G401 (cell line): ENCODE measurements at places on chromosomes 4 and X. TPM values are rescaled to one million over a fixed set of nuclear protein-coding genes. Genes with fewer than 3 reads are reported as not detected.

Gene UGT2B17
- total RNA-seq: not detected in 2 replicates

DNA sequence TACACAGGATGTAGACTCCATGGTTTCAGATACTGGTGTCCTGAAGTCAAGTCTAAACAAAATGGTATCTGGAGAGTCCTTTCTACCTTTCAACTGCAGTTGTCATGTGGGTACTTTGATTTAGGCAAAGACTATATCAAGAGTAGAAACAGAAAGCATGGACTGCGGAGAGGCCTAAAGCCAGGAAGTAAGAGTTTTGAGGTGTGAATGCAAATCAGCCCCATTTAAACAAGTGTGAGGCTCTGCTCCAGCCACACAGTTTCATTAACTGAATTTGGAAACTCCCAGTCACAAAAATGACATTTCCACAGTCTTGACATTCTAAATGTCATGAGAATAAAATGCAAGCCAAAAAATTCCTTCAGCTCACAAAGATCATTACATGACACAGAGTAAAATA is 87.2 kb upstream of the MCF2 start:
- DNase-seq: no peak

DNA sequence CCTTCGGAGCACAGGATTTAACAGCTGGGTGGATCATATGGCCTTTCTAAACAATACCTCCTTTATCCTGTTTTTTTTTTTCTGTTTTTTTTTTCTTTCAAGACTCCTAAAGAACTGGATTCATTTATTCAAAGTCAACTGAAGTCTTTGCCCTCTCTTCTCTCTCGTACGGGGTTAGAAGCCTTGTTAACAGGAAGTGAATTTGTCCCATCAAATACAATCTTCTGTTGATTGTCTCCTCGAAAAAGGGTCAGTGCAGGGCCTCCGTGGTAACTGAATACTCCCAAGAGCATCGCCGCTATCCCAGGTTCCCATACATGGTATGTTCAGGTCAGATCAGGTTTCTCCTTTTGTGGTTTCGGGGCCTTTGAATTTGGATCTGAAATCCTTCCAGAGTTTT is 1.8 kb upstream of the TMEM128 start:
- no peak for DNase-seq

Gene SGMS2
- total RNA-seq: not detected in 2 replicates

Gene CXCL6
- not detected in 2 replicates for total RNA-seq

- no peak for DNase-seq
Measured at GRCh38 chr4:39330353-39330752, 35.8 kb downstream of the RFC1 start.

Gene SLITRK4
- not detected in 2 replicates for total RNA-seq

Gene UNC5C
- total RNA-seq: not detected in 2 replicates

Gene NAT8L
- total RNA-seq: 9.5 and 11.4 TPM in 2 replicates

DNA sequence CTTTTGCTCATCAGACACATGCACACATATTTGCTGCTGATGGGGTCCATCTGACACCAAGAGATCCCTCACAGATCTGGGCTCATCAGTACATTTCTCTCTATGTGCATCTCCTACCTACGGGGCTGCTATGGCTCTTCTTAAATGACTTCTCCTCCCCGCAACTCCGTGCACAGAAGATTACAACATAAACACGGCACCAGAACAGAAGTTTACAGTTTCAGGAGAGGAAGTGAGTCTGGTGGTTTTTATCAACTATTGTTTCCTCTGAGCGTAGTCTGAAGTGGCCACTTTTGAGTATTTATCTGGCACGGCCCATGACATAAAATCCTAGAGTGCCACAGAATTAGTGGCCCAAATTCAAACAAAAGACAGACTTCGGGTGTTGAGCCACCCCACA is 263.8 kb downstream of the PRDM5 start:
- DNase-seq: no peak

Gene DACH2
- total RNA-seq: not detected in 2 replicates

DNA sequence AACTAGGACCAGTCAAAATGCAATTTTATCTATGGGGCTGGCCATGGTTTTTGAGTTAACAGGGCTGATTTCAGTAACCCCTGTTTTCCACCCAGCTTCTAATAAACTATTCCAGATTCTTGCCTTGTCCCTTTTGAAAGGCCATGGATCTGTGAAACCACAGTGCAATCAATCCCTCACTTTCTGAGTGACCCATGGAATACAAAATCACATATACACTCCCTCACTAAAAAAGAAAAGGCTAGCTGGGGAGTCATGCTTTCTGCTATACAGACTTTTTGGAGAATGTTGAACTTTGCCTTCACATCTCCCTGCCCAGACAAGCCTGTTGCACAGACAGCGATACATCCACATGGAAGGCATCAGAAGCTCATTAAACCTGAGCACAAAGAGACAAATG is 47.9 kb downstream of the MAD2L1 start:
- no peak for DNase-seq

Gene NCAPG
- 28.3 and 74.7 TPM in 2 replicates for total RNA-seq

GRCh38 chrX:73447311-73447794 is 500 bp downstream of the CDX4 start:
- DNase-seq: no peak

DNA sequence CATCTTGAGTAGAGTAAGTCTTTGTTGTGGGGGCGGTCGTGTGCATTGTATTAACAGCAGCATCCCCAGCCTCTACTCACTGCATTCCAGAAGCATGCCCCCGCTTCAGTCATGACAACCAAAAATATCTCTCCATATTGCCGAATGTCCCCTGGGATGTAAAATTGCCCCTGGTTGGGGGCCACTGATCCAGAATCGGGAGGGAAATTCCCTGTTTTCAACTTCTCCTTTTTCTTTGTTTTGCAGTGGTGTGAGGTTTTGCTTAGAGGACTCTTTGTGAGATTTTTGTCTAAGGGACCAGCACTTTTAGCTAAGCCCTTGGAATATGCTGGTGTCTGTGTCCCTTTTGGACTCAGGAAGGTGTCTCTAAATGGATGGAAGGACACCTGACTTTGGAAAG is 3.0 kb upstream of the IL13RA1 start:
- DNase-seq: no peak

Gene ERAS
- 9.6 TPM in 1 of 2 replicates, not detected in the other for total RNA-seq

DNA sequence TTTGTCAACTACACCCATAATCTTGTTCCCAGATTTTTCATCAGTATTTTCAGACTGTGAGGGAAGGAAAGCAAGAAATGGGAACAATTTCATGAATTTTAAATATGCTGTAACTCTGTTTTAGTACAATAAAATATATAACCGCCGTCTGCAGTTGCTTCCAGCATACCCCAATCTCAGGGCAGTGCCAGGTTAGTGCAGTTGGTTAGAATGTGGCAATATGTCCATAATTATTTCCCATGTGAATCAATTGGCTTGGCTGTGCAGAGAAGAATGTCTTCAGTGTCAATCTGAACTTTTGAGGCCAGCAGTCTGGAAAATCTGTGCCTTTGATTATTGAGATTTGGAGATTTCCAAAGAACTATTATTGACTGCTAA is 5.0 kb upstream of the MMAA start:
- DNase-seq: no peak

DNA sequence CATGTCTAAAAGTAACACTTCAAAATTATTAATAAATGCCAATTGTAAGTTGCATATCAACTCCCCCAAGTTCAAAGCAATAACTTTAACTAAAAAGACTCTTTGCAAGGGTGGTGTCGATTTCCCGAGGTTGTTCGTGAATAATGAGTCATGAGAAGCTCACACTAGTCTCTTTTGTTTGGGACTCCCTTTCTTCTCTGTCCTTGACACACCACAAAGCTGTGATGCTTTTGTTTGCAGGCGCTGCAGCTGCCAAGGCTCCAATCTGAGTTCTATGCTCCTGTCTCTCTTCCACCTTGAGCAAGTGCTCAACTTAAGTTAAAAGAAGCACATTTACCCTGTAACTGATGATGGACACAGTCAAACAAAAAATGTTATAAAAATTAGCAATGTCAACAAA is 65.9 kb downstream of the FAT1 start:
- no peak for DNase-seq

GRCh38 chr4:42471896-42472295 is 74.6 kb downstream of the SHISA3 start:
- no peak for DNase-seq

GRCh38 chr4:89928838-89929237 is 34.2 kb downstream of the MMRN1 start:
- no peak for DNase-seq

DNA sequence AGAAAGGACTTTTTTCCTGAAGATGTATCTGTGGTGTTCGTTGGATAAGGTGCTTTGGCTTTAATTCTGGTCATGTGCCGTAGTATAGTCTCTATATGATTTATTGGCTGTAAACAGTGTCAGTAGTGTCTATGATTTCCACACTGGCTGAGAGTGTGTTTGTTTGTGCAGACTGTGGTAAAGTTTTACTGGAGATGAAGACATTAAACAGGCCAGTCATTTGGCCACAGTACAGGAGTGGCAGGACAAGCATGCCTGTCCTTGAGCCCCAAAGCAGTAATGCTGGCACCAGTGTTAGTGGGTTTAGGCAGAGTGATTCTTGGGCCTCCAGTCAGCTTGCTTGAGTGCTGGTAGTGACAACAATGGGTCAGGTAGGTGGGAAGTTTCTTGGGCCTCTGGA is 1023.9 kb upstream of the GRID2 start:
- no peak for DNase-seq

DNA sequence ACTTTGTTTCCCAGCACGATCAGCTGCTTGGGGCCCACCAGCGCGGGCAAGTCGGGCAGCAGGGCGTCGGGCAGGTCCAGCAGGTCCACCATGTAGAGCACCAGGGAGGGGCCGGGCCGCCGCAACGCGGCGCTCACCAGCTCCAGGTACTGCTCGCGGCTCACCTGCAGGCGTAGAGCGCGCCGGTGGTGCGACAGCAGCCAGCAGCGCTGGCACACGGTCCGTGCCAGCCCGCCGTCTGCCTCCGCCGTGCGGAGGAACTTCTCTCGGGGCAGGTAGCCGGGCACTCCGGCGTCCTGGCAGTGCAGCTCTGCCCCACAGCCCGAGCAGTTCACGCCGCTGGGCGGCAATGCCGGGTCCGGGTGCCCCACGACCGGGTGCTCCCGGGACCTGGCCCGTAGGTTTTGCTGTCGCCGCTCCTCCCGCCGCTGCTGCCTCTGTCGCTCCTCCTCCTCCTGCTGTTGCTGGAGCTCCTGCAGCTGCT is 527 bp downstream of the NOA1 start:
- DNase-seq: peak; percentile 26

DNA sequence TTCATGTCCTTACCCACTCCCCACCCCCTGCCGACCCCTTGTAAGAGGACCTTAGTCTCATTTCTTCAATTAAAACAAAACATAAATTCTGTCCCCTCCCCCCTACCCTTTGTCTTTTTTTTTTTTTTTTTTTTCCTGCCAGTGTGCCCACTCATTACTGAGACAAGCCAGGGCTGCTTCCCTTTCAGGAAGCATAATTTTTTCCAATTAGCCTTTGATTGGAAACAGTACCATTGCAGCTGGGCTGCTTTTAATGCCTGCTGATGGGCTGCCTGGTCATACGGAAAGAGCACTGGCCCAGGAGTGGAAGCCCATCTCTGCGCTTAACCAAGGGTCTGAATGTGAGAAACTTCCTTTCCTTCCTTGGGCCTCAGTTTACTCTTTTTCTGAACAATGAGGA is 18.6 kb upstream of the CAPN6 start:
- no peak for DNase-seq

DNA sequence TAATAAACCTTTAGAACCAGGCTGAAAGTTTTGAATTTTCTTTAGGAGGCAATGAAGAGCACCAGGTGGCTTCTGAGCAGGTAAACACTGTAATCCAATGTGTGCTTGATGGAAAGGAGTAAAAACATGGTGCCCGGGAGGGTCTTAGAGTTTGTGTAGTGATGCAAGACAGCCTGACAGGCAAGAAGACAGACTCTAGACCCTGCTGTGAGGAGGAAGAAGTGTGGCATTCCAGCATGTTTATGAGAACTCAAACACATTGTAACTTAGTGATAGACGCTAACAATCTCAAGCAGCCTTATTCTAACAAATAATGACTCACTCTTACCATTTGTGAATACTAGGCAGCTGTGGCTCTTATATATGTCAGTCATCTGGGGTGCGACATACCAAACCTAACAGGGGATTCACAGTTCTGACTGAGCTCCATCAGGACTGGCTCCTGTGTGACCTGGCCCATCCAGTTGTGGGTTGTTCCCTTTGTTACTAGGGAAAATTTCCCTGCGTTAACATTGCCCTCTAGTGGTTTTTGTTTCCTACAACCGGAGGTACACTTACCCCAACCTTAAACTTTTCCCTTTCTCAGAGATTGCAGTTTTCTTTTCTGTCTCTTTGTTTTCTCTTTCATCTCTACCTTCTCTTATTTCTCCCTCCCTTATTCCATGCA is 53.8 kb downstream of the VSIG4 start:
- peak; percentile 11 for DNase-seq

DNA sequence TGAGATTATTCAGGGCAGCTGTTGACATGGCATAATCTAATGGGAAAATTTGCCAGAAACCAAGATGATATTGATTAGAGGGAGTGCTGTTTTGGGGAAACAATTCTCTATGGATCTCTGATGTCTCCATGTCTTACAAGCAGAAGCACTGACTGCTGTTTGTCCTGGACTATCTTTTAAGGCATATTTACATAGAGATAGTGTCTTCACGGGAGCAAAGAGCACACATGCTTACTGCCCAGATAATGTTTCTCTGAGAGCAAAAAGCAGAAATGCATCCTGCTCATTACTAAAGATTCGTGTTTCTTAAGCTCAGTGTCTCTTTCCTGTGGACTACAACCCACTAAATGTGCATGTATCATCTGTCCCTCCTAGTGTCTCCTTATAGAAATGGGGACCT is 41.3 kb upstream of the GLRA3 start:
- no peak for DNase-seq

- DNase-seq: no peak
Measured at GRCh38 chr4:1800805-1801204, 7.7 kb downstream of the FGFR3 start.

GRCh38 chrX:28854637-28855036 is 267.4 kb downstream of the IL1RAPL1 start:
- DNase-seq: no peak

Gene F8A3
- total RNA-seq: not detected in 2 replicates

Gene NR0B1
- total RNA-seq: 0.18 TPM in 1 of 2 replicates, not detected in the other

DNA sequence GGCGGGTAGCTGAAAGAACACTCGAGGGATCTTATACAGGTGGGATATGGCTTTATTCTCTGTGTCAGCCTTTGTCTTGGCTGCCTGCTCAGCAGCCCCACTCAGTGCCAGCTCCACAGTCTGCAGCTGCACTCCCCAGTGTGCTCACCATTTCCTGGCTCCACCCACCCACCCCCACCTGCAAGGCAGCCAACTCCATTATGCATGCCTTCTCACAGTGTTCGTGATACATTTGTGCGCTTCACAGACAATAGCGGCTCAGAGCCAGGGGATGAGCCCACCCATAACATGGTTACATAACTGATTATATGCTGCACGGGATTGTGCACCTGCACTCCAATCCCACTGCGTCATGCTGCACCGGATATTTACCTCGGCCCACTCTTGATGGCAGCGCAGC is 8.8 kb upstream of the TMEM128 start:
- DNase-seq: no peak

DNA sequence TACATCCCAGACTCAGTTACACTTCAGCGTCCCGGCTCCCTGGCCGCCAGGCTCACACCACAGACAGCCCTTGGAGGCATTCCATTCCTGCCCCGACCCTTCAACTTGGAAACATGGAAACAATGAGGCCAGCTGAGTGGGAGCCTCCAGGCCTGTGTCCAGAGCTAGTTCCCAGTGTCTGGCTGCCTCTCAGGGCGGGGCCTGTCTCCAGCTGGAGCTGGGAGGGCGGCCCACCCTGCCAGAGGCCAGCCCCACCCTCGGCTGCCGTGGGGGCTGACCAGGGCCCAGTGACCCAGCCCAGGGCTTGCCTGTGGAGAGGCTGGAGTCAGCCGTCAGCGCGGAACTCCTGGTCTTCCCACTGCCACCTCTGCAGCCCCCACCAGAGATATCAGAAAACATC is 37.4 kb upstream of the SPON2 start:
- DNase-seq: peak; percentile 23

- DNase-seq: no peak
Measured at GRCh38 chrX:17397074-17397473, 22.1 kb downstream of the NHS start.
